ENCODE measurements at places on chromosomes 1 and 21. TPM values are rescaled to one million over a fixed set of nuclear protein-coding genes. Genes with fewer than 3 reads are reported as not detected.

DNA sequence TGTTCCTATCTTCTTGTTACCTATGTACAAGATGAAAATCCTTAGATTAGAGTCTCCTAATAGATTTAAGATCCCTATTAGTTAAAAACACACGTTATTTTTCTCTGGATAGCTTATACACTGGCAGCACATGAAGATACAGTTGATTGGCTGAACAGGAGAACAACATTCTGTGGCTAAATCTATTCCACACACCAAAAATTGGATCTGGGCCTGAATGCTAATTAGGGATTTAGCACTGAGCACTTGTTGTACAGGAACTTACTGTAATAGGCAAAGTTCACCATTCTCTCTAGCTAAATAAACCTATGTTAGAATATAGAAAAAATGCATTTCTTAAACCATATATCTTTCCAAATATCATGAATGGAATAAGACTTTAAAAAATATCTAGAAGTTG is 117.1 kb upstream of the PTGFR start:
- no peak for DNase-seq

- no peak for DNase-seq
Measured at GRCh38 chr1:206457408-206458120, 12.7 kb upstream of the IKBKE start.

- DNase-seq: peak; percentile 26
Measured at GRCh38 chr1:107480548-107481415, 339.9 kb downstream of the NTNG1 start.

- DNase-seq: no peak
Measured at GRCh38 chr1:168391851-168392681, 111.4 kb downstream of the TBX19 start.

GRCh38 chr1:7346070-7346596 is 425.0 kb upstream of the VAMP3 start:
- DNase-seq: no peak

DNA sequence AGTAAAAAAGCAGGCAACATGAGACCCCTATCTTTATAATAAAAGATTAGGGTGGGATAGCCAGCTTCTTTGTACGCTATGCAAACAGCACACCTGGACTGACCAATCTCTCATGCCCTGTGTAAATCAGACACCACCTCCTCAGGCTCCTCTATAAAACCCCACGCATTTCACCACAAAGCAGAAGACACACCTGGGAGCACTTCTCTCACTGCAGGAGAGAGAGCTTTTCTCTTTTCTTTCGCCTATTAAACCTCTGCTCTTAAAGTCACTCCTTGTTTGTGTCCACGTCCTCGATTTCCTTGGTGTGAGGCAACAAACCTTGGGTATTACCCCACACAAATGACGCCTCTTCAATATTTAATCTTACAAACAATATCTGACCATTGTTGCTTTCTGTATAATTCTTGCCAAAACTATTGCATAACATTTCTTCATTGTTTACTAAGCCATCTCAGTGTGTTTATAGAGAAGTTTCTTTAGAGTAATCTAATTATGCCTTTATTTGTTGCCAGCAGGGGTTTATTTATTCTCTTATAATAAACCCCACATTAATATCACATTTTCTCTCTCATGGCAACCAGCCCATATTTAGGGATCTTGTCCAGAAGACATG is 31.6 kb upstream of the NUF2 start:
- no peak for DNase-seq

DNA sequence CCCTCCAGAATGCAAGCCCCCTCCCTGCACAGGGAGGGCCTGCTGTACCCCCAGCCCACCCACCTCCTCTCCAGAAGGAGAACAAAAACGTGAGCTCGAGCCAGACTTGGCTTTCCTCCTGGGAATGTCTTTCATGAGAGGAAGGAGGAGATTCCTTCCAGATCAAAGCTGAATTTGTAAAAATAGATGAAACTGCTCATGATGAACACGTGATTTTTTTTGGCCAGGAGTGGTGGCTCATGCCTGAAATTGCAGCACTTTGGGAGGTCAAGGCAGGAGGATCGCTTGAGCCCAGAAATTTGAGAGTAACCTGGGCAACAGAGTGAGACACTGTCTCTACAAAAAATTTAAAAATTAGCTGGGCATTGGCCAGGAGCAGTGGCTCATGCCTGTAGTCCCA is 21.8 kb downstream of the GPR157 start:
- no peak for DNase-seq

DNA sequence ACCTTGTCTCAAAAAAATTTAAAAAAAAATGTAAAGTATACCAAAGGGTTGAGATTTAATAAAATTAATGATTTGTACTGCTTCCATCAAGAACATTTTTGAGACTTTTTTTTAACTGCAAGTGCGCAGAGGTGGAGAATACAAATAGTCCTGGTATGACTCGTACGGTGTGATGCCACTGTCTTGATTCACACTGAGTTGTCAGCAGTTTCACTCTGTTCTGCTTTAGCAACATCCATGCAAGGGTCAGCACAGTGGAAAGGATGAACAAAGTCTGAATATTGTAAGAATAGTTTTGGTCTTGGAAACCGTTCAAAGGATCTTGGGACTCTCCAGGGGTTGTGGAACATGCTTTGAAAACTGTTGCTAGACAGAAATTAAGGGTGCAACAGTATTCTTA is 40.2 kb downstream of the EXO1 start:
- no peak for DNase-seq

- no peak for DNase-seq
Measured at GRCh38 chr1:241589521-241589920, 50.6 kb downstream of the CHML start.

DNA sequence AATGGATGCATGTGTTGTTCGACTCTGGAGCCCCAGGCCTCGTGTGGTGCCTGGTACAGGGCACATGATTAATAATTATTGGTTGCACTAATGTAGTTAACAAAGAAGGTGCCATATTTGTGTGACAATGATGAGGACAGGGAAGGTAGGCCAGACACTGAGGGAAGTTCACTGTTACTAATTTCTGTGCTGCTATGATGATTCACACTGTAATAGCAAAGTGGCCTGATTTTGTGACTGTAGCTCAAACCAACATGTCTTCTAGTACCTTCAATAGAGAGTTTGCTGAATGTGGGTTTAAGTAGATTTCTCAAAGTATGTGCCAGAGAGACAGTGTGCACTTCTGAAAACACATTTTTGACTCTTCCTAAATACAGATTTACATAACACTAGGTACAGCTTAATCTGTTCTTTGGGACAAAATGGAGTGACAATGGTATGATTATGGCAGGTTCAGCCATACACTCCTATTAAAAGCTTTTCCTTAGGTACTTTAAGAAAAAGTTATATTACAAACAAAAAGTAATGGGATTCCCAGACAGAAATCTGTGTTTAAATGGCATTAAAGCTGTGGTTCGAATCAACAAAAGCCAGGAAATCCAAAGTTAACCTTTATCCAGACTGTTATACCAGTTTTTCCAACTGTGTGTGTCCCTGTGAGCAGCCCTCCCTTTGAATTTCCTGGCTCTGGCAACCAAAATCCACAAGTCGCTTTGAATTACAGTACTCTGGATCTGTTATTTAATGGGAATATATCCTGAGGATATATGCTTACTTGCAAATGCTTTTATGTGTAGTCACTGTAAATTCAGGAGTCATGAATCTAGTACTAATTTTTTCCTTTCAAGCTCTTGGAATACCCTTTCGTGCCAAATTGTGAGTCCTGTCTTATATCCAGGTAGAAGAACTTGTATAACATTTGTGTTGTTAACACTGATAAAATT is 277.1 kb upstream of the SGIP1 start:
- DNase-seq: no peak

DNA sequence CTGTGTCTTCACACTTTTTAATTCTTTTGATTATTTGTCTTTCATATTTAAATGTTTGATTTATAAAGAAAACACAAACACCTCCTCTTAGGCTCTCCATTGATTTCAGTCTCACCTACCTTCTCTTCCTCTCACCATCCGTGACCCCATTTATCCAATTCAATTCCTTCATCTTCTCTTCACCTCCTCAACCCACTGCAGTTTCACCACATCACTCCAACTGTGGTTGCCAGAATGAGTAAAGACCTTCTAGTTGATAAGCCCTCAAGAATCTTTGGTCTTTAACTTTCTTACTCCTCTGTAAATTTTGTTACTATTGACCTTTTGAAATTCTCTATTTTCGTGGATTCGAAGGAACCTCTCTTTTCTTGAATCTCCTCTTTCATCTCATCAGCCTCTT is 260.7 kb downstream of the CHRM3 start:
- no peak for DNase-seq

GRCh38 chr1:197360068-197360467 is 92.0 kb downstream of the CRB1 start:
- DNase-seq: no peak

- DNase-seq: no peak
Measured at GRCh38 chr1:220184506-220184905, 87.7 kb downstream of the RAB3GAP2 start.

DNA sequence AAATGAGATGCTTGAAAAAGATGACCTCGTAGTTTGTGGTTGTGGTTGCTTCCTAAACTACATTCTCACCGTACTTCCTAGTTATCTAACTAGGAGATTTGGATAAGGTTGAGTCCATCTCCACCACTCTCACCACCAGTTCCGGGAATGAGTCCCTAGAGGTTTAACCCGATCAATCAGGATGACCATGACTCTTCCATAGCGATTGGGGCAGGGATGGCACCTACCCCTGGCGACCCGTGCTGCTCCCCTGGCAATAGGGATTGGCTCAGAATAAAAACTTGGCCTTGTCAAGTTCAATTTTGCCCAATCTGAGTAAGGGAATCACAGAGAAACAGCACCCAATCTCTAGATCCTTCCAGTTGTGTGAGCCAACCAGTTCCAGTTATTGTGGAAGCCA is 2.7 kb upstream of the MIS18A start:
- DNase-seq: no peak

DNA sequence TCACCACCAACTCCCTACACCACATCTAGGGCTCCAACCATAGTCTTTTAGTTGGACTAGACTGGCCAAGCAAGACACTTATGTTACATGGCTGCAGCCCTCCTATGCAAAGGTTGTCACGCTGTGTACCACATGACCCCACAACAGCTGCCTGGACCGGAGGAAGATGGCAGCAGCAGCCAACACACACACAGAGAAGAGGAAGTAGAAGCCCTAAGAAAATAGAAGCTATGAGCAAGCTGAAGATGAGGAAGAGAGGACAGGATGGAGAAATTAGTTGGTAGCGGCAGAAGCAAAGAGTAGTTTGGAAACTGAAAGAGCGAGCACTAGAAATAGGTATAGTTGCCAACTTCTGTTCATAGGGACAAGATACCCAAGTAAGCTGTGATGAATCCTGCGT is 60.8 kb upstream of the RALGPS2 start:
- DNase-seq: no peak

- DNase-seq: peak; percentile 45
Measured at GRCh38 chr1:11413986-11414391, 65.0 kb upstream of the DISP3 start.

DNA sequence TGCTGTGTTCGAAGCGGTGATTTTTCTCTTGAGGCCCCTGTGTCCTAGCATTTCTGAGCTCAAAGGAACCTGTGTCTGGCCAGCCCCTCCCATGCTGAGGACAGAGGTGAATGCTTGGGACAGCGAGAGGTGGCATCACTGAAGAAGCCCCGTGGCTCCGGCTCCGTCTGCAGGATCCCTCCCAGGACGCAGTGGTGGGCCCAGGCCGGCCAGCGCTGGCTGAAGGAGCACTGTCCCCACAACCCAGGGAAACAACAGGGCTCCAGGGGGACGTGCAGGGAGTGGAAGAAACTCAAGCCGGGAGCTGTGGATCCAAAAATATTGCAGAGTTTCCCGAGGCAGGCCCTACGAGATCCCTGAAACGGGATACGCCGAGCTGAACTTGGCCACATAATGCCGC is 164.0 kb upstream of the ARHGEF16 start:
- no peak for DNase-seq

DNA sequence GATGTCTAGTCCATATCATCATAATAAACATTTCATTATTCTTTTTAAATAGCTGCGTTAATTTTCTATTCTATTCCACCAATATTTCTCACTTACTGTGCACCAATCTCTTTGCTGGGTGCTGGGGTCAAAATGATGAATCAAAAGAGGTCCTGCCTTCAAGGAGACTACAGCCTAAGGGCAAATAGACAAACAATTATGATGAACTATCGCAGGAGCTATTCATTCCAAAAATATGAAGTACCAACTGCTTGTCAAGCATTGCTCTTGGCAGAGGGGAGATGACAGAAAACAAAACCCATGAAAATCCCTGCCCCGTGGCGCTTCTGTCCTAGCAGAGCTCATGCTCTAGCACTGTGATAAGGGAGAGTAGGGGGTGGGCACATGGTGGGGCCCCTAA is 28.8 kb upstream of the SLC26A9 start:
- DNase-seq: no peak

DNA sequence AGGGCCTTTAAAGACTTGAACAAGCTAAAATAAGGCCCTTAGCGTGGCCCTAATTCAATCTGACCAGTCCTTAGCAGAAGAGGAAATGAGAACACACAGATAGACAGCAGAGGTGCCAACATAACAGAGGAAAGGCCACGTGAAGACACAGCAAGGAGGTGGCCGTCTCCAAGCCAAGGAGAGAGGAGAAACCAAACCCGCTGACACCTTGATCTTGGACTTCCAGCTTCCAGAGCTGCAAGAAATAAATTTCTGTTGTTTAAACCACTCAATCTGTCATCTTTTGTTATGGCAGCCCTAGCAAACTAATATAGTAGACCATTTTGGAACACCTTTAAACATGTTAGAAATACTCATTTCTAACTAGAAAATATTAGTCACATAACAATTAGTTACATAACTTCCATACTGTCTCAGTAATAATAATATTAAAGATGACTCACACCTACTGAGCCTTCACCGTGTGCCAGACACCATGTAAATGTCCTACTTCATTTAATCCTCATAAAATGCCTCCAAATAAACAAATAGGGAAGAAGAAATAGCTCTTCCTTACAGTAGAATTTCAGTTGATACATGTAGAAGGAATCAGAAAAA is 47.9 kb downstream of the S1PR1 start:
- no peak for DNase-seq

GRCh38 chr1:101139130-101139529 is 97.7 kb upstream of the S1PR1 start:
- no peak for DNase-seq

DNA sequence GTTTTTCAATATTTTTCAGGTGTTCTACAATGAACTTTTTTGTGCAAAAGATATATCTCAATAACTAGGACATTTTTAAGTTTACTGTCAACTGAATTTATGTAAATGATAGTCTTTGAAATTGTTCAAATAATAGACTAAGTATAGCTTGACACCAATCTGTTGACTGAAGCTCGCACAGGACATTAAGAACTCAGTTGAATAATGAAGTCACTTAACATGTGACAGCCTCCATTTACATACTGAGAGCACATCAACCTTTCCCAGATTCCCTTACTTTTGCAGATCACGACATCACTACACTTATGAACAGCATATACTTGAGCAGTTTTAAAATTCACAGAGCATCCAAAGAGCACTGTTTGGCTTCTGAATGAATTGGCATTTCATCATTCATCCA is 268.2 kb downstream of the LRRC7 start:
- no peak for DNase-seq

C8A gene
- not detected for polyA plus RNA-seq

RAB3B gene
- 6.5 TPM for polyA plus RNA-seq

SLFNL1 gene
- 0.23 TPM for polyA plus RNA-seq

GBP2 gene
- 2.4 TPM for polyA plus RNA-seq

C1orf53 gene
- polyA plus RNA-seq: 3.2 TPM

POFUT2 gene
- polyA plus RNA-seq: 41.3 TPM

FCRL2 gene
- polyA plus RNA-seq: not detected

PLPP3 gene
- 118 TPM for polyA plus RNA-seq

CEP104 gene
- 54.3 TPM for polyA plus RNA-seq

SMPDL3B gene
- 13.2 TPM for polyA plus RNA-seq

ANGPTL3 gene
- polyA plus RNA-seq: 6.6 TPM

ZNF593OS gene
- polyA plus RNA-seq: 1.2 TPM

TRIM45 gene
- polyA plus RNA-seq: 29.3 TPM

CD164L2 gene
- polyA plus RNA-seq: 0.21 TPM

IGSF5 gene
- polyA plus RNA-seq: 0.98 TPM
